ENCODE measurements at places on chromosomes 13 and 19.

GRCh38 chr13:67017276-67017675 is 212.9 kb downstream of the PCDH9 start:
- DNase-seq, result no peak

- no peak for DNase-seq
These were observed 53.8 kb downstream of the MBNL2 start for GRCh38 chr13:97275776-97276501.

DNA sequence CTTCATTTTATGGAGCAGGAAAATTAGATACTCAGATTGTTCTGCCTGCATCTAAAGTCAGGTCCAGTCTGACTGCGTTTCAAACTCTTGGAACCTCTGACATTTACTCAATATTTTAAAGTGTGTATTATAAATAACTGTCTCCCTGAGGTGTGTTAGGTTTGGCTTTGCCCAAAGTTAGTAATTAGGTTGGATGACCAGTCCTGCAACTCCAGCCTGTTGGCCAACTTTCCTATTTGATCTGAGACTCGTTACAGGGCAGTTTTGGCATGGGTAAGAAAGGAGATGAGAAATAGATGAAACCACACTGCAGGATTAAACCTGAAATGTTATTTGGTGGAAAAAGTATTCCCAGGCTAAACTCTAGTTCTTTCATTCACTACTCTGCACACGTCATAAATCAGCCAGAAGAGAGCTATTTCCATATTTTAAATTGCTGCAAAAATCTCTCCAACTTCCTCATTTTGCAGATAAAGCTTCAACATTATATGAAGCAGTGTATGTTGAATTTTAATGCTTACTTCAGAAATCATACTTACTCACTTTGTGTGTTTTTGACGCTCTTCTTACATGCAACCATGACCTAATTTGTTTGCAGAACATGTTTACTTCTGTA is 357.1 kb downstream of the DCT start:
- no peak for DNase-seq

DNA sequence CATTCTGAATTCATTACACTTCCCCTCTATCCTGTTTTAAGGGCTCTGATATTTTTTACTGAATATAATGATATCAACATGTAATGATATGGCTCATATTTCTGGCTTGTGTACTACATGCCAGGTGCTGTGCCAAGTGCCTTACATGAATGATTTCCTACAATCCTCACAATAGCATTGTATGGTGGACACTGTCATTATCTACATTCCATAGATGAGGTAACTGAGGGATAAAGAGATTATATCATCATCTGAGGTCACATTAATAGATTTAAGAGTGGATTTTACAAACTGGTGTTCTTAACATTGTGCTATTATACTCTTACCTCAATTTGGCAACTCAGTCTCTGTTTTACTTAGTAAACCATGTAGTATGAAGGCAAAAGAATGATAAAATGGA is 502.0 kb downstream of the LIG4 start:
- no peak for DNase-seq

- no peak for DNase-seq
These were observed 9.6 kb upstream of the BCL3 start for GRCh38 chr19:44738603-44739558.

DNA sequence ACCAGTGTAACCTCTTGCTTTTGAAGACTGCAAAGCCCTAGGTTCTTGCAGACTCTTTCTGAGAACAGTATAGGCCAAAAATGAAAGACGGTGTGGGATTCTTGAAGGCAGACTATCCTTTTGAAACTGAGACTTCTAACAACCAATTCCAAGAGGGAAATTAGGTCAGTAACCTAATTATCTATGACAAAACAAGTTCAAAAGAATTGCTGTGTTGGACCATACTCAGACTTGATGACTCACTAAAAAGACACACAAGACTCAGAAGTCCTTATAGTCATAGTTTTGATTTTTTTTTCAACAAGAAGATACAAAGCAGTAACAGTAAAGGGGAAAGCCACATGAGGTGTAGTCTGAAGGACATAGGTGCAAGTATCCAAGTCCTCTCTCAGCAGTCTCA is 624.0 kb upstream of the GPC6 start:
- no peak for DNase-seq

DNA sequence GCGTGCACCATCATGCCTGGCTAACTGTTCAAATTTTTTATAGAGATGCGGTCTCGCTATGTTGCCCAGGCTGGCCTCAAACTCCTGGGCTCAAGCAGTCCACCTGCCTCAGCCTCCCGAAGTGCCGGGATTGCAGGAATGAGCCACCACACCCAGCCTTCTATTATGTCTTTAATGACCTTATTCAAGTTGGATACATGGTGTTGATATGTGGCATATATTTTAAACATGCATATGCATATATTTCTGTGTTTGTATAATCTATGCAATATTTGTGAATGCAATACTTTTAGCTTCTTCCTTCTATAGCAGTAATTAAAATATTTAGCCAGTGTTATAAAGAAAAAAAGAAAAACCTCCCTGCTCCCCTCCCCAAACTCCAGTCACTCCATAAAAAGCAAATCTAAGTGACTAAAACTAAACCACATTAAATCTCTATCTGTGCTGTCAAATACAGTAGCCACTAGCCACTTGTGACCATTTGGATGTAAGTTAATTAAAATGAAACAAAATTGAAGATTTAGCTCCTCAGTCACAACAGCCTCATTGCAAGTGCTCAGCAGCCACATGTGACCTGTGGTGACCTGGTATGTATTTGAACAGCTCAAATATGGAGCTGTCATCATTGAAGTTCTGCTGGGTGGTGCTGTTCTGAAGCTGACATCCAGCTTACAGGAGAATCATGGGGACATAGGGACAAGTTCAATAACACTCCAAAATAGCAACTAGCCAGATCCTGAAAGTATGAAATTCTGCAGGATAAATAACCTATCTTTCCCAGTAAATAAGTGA is 27.4 kb downstream of the FCGBP start:
- DNase-seq, result no peak

- no peak for DNase-seq
These were observed 3.8 kb downstream of the COX6B2 start for GRCh38 chr19:55350620-55351315.

DNA sequence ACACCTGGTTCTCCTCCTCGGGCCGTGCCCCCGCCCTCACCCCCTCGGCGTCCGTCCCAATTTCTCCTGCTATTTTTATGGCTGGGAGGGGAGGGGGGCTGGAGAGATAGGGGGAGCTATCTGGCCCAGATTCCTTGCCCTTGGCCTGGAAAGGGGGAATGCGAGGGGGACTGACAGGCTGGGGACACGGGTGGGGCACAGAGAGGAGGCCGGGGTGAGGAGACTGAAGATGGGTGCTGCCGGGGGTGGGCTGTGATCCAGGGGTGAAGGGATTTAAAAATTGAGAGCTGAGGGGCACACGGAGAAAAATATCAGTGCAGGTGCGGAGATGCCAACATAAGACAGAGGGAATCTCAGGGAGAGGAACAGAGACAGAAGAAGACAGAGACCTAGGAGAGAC is 2.3 kb downstream of the PRKCG start:
- no peak for DNase-seq

DNA sequence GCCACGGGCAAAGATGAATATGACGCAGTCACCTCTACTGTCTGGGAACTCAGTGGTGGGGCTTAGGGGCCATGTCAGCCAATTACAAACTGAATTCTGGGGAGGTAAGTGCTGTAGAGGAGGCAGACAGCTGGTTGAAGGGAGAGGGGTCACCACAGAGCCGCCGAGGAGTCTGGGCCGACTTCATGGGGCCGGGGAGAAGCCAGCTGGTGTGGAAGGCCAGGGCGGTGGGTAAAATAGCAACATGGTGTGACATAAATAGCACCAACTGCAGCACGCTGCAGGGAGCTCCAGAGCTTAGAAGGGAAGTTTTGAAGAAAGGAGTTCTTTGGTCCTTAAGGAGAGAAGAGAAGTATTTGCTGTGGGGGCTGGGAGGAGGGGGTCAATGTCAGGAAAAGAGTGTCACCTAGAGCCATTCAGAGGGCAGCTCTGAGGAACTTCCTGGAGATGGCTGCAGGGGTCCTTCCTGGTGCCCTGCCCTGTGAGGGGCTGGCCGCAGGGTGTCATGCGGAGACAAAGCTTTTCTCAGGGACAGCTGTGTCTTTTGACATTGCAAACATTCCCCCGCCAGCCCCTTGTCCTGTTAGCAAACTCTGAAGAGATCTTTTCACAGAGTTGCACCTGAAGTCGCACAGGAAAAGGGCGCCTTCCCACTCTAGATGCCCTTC is 6.4 kb downstream of the METTL21C start:
- no peak for DNase-seq

- DNase-seq, result no peak
These were observed 1.4 kb downstream of the KCTD15 start for GRCh38 chr19:33797802-33798671.

DNA sequence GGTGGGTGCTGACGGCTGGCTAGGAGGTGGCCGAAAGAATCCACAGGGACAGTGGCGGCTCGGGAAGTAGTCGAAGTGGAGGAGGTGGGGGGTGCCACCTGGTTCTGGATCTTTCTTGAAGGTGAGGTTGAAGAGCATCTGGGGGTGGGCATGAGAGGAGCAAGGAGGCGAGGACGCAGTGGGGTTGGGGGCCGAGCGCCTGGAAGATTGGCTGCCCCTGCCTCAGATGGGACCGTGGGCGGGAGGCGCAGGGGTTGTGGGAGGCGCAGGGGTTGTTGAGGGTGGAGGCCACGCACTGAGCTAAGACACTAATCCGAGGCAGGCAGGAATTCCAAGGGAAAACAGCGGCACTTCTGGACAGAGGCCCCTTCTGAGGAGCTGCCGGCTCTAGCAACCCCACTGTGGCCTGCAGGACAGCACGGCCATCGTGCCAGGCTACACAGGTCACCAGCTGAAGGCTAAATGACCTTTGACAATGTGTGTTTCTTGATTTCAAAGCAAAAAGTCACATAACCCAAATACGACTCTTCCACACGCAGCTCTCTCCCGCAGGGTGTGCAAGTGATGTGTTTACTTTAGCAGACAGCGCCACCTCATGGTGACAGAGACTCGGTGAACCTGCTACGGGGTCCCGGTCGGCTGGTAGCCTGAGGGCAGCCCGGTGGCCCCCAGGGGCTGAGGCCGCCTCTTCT is 44.1 kb upstream of the RANBP3 start:
- DNase-seq, result peak; percentile 57

- DNase-seq, result peak; percentile 62
These were observed 617 bp upstream of the IQCN start for GRCh38 chr19:18274781-18275356.

DNA sequence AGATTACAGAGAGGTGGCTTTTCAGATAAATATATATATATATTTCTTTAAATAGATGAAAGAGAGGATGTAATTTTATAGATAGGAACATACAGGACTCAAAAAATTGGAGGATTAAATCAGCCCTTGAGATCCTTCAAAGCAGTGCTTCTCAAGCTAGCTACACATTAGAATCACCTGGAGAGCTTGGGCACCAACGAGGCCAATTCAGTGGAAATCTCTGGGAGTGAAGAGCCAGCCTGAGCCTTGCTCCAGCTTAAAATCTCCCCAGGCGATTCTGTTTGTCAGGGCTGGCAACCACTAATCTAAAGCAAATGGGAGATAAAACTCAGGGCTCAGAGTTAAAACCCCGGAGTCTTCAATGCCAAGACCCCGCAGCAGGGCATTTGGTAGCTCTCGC is 15.0 kb upstream of the CLN5 start:
- no peak for DNase-seq

DNA sequence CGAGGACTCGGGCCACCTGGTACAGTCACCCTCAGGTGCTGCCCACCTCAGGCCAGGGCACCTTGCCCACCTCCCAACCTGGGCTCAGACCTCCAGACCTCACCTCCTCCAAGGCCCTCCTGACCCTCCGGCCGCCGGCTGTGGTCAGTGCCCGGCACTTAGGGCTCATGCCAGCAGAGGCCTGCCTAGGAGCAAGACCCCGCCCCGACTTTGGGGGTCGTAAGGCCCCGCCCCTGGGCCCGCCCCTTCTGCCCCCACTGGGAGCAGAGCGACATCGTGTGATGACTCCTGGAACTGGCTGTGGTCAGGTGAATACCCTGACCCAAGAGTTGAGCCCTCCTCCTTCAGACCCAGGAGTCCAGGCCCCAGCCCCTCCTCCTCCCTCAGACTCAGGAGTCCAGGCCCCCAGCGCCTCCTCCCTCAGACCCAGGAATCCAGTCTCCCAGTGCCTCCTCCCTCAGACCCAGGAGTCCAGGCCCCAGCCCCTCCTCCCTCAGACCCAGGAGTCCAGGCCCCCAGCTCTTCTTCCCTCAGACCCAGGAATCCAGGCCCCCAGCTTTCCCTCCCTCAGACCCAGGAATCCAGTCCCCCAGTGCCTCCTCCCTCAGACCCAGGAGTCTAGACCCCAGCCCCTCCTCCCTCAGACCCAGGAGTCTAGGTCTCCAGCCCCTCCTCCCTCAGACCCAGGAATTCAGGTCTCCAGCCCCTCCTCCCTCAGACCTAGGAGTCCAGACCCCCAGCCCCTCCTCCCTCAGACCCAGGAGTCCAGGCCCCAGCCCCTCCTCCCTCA is at the start of gene SBK2:
Gene SBK2 (minus strand): TSS at position 183 of the 790 bp plus-strand sequence. CDS start 839 bp downstream, outside the sequence.
- DNase-seq, result no peak

GRCh38 chr13:41917641-41918040 is 43.3 kb downstream of the VWA8 start:
- no peak for DNase-seq

DNA sequence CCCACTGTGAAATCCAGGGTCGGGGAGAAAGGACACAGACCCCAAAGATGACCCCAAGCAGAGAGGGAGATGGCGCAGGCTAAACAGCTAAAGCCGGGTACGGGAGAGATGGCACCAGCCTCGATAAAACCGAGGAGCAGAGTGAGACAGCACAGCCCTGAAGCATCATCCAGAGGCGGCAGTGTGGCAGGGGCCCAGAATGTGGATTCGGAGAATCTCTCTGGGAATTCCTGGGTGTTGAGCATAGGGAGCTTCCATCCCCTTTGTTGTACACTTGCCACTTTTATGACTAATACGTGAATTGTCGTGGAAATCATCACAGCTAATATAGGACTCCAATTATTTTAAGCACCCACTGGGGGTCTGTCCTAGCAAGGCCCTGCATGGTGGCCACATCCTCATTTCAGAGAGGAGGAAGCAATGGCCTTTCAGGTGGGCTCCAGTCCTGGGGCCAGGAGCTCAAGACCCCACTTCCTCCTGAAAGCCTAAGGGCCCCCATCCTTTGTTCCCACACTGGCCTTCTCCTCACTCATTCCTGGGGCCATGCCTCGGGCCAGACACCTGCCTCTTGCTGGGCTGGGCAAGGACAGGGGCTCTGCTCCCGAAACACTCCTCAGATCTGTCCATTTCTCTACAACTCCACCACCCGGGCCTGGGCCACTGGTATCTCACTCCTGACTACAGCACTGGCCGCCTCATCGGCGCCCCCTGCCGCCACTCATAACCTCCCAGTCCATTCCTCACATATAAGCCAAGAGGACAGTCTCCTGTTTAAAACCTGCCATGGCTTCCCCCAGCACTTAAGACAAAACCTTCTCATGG is 29.3 kb upstream of the ATP1A3 start:
- DNase-seq, result no peak

- peak; percentile 91 for DNase-seq
These were observed at the start of gene DNAJC15 for GRCh38 chr13:43023289-43023963. TSS of gene DNAJC15 (plus strand) at chr13:43023586. CDS start at chr13:43023627, 41 bp downstream.

GRCh38 chr13:21583478-21583877 is 20.5 kb downstream of the MICU2 start:
- no peak for DNase-seq

DNA sequence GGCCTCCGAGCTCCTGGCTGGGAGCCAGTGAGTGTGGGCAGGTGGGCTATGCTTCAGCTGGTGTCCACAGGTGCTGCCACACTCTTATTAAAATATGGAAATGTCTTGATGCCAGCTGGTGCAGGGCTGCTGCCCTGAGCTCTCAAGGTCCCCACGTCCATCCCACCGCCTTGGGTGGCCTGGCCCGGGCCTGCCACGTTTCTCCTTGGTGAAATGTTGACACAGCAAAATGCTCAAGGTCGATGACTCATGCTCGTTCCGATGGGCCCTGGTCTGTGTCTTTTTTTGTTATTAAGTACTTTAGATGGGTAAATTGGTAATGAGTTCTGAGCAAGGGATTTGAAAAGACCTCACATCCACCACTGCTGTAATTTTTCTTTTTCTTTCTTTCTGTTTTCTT is 524.7 kb downstream of the MYO16 start:
- no peak for DNase-seq
